GM12864 (cell line): ENCODE measurements at places on chromosomes 11 and 22.

- no peak for DNase-seq
Measured at GRCh38 chr11:68213135-68213515, at the start of gene KMT5B. TSS of gene KMT5B (minus strand) at chr11:68213296. CDS start at chr11:68190076, 23,220 bp downstream.

DNA sequence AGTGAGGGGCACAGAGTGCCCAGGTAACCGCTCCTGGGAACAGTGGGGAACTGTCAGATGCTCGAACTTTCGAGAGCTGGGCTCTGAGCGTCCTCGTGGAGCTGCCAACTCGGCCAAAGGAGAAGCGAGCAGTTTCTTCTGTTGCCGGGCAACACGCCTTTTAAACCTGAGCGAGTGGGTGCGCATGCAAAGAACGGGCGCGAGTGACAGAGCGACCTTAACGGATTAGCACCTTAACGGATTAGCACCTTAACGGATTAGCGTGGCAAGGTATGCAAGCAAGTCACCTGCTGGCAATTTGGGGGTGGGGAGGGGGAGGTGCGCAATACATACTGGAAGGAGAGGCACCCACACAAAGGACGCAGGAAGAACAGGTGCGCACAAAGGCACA, 61.8 kb upstream of the PRODH start:
- DNase-seq = no peak

DNA sequence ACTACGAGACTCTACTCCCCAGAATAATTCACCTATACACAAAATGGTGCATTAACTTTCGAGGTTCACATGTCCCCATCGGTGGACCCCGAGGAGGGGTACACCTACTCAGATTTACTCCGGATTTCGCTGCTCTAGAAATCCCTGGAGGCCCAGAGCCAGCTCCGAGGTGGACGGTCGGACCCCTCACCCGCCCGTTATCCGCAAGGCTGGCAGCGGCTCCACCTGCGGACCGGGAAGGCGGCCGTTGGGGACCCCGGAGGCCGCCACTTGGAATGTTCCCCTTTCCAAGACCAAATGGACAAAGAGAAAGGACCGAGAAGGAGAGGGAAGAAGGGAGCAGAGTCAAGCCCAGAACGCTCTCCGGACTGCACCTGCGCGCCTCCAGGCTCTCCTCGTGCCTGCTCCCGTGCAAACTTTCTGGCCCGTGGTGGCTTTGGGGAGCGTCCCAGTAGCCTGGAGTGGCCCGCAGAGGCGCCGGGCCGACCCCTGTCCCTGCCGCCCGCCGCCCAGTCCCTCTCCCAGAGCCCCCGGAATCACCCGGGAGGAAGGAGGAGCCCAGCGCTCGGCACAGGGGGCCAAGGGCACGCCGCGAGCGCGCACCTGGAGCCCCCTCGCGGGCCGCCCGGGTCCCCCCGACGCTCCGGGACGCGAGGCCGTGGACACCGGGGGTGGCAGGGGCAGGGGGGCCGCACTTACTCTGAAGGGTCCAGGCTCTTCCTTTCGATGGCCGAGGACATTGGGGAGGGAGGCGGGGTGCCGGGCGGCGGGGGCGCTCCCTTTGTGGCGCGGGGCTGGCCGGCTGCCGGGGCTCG, 23.0 kb downstream of the LMO2 start:
- DNase-seq = no peak

DNA sequence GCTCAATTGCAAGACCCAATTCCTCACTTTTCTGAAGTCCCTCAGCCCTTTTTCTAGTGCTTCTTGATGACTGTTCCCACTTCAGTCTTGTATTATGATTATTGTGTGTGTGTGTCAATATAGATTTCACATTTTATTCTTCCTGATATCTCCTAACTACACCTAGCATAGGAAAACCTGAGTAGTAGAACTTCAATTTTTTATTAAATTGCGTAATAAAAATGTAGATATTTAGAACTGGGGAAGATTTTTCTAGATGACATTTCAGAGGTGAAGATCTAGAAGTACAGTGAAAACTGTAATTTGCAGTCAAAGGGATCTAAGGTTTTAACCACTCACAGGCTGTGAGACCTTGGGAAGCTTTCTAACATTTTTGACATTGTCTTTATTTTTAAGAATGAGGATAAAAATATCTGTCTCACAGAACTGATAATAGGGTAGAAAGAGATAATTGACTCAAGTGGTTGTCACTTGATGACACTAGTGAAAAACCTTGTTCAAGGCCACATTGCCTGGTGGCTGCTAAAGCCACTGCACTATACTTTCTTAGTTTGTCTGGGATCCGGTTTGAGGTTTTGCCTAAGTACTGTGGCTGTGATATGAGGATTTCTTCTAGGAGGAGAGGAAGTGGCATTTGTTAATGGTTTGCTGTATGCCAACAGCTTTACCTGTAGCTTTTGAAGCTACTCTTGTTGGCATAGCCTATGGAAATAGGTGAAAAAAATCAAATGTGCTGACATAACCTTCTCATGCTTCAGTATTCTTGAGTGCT, 32.2 kb upstream of the SESN3 start:
- no peak for DNase-seq

GRCh38 chr11:74235121-74235520, 64.0 kb downstream of the PPME1 start:
- no peak for DNase-seq

- no peak for DNase-seq
Measured at GRCh38 chr11:35178067-35178805, 39.3 kb downstream of the CD44 start.

DNA sequence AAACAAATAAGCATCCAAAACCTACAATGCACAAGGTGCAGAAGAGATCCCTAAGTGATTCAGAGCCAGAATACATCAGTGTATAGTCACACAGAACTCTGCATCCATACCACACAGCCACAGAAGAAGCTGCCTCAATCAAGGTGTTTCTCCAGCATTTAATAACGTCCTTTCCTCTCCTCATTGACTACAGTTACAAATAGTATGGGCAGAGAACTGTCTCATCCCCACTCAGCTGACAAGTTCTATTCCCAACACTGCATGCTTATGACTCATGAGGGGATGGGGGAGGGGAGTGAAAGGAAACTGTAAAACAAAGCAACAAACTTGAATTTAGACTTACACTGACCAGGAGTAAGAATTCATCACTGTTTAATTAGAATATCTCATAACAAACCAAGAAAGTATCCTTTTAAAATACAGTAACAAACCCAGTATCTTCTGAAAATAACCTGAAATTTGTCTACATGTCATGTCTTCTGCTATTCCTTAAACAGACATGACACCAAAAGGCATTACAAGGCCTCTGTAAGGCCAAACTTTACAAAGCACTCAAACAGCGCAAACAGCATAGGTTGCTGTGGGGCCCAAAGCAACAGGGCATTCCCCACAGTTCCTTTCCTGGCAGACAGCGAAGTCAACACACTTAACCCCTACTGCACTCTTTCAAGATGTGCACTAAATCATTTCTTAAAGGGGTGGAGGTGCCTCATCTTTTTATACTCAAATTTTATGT, 29.3 kb downstream of the CELF1 start:
- no peak for DNase-seq

- no peak for DNase-seq
Measured at GRCh38 chr22:17140826-17141766, 18.0 kb downstream of the HDHD5 start.

- no peak for DNase-seq
Measured at GRCh38 chr11:118908901-118909618, 16.7 kb downstream of the BCL9L start.

GRCh38 chr11:114167355-114167754, 107.8 kb downstream of the ZBTB16 start:
- DNase-seq = no peak

GRCh38 chr11:65862191-65862735, 2.0 kb downstream of the MUS81 start:
- no peak for DNase-seq

- no peak for DNase-seq
Measured at GRCh38 chr11:19800162-19800561, 87.5 kb downstream of the NAV2 start.

DNA sequence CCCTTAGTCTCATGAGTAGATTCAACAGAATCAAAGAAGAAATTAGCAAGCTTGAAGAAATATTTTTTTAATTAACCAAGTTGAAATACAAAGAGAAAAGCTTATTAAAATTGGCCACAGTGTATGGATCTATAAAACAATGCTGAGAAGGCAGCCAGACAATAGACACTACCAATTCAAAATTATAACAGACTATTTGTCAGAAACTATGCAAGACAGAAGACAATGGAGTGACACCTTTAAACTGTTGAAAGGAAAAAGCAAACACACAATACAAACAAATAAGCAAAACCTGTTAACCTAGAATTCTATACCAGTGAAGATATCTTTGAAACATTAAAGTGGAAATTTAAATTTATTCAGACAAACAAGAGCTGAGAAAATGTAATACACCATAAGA, 225.4 kb downstream of the CASP12 start:
- no peak for DNase-seq

GRCh38 chr22:19958083-19959042, 16.7 kb upstream of the TXNRD2 start:
- no peak for DNase-seq

GRCh38 chr22:36411589-36412258, 24.0 kb upstream of the MYH9 start:
- DNase-seq = no peak

GRCh38 chr11:117249571-117249970, 17.1 kb downstream of the RNF214 start:
- no peak for DNase-seq

DNA sequence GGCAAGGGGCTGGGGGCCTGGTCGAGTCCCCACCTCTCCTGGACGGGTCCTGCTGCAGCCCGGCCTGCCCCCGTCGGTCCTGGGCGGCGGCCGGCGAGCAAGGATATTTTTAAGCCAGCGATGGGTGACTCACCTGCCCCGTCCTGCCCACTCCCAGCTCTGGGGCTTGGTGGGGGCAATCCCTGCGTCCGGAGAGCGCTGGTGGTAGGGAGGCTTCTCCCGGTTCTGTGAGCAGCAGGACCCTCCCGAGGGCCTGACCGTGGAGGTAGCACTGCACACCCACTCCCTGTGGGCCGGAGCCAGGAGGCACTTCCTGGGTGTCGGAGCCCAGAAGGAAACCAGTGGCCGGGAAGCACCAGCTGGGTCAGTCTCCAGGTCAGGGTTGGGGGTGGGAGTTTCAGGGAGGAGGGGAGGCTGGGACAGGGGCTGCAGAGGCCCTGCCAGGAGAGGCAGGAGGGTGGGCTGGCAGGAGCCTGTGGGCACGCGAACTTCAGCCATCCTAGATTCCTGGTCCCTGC, 467 bp downstream of the EPS8L2 start:
- no peak for DNase-seq

- DNase-seq = no peak
Measured at GRCh38 chr11:15675683-15676082, 561.0 kb downstream of the INSC start.

- no peak for DNase-seq
Measured at GRCh38 chr11:13942971-13943381, 19.5 kb upstream of the SPON1 start.

DNA sequence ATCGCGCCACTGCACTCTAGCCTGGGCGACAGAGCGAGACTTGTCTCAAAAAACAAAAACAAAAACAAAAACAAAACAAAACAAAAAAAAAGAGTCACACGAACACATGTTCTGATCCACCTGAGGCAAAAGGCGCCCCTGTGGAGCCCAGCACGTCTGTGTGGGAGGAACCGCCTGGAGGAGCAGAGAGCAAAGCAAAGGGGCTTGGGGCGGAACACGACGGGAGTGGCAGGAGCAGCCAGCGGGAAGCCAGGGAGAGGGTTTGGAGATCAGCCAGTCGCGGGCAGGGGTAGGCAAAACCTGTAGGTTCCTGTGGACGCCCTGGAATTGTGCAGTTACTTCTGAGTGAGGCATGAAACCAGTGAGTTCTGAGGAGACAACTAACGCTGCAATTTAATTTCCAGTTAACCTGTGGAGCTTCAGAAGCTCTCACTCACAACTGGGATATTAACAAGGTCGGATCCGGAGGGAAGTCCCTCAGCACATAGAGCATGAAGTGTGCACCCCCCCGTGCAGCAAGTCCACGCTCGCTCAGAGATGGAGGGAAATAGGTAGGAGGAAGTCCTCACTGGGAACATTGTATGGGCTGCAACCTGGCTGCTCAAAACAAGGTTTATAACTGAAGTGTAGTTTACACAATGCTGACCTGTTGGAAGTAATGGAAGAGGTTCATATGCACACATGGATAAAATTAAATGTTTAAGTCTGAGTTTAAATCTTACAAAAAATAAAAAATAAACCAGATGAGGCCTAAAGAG, 13.2 kb upstream of the USP18 start:
- no peak for DNase-seq

GRCh38 chr11:10605941-10606381, 37.5 kb upstream of the LYVE1 start:
- no peak for DNase-seq

GRCh38 chr11:64007629-64008282, 21.5 kb downstream of the OTUB1 start:
- no peak for DNase-seq

- no peak for DNase-seq
Measured at GRCh38 chr22:27210111-27210730, 552.8 kb downstream of the MIAT start.

- no peak for DNase-seq
Measured at GRCh38 chr22:23709107-23709506, 18.3 kb downstream of the RGL4 start.

GRCh38 chr11:77106321-77106720, 3.7 kb downstream of the OMP start:
- no peak for DNase-seq

GRCh38 chr22:39684702-39685281, 114.2 kb downstream of the CACNA1I start:
- no peak for DNase-seq

DNA sequence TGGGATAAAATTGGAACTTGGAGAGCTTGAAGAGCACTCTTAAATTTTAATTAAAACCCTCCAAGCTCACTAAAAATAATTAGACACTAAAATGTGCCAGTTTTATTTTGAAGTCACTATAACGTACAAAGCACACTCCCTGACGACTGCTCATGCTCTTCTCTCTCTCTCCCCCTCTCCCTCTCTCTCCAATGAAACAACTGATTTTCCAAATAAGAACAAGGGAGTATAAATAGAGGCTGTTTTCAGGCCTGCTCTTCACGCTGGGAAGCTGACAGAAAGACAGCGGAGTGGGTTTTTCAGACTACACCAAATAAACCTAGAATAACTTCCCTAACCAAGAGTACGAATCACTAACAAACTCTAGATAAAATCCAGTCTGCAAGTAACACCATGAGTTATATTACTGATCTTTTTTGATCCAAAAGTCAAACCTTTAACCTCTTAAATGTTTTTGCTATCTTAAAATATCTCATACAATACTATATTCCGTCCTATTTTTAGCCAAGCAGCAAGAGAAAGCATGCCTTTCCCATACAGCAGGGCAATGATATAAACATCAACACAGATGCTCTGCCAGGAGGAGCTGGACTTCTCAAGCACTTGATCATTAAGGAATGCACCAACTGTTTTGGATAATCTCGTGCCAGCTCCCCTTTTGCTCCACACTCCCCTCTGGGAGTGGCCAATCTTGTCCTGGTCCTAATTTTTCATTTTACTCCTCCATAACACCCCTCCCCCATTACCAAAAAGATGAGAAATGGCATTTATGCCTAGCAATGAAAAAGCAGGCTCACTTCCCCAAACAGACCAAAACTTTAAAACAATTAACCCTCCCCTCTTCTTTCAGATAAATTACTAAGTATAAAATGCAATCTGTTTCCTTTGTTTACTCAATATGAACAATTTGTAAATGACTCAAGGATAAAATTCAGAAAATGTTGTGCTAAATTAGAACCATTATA, 116.9 kb downstream of the SOX6 start:
- DNase-seq = no peak
